ENCODE measurements at places on chromosomes 2 and 18. TPM values are rescaled to one million over a fixed set of nuclear protein-coding genes. Genes with fewer than 3 reads are reported as not detected.

The TSN gene
- 75.1 TPM for total RNA-seq

The SATB2 gene
- total RNA-seq: not detected

DNA sequence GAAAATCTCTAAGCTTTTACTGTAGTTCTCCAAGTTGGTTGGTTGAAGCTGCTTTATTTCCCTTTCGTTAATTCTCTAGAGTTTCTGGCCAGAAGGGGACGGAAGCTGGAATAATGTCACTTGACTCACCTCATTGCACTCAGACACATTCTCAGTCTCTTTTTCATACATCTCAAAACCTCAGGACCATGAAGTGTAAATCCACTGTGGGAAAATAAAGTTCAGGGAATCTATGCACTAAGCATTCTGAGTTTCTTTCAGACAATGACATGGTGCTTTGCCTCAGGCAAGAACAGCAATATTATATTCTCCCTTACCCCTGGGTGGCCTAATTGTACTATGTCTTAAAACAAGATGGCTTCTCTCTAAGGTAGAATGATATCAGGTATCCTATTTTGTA, 167.8 kb downstream of the PRPF40A start:
- no peak for DNase-seq

- no peak for DNase-seq
Measured at GRCh38 chr2:231300020-231300721, 95.3 kb upstream of the B3GNT7 start.

GRCh38 chr2:230318190-230319121, 8.5 kb upstream of the SP140L start:
- no peak for DNase-seq

GRCh38 chr18:59705145-59705544, 7.9 kb upstream of the CCBE1 start:
- DNase-seq: no peak
